ENCODE measurements at places on chromosomes 2 and 18.

DNA sequence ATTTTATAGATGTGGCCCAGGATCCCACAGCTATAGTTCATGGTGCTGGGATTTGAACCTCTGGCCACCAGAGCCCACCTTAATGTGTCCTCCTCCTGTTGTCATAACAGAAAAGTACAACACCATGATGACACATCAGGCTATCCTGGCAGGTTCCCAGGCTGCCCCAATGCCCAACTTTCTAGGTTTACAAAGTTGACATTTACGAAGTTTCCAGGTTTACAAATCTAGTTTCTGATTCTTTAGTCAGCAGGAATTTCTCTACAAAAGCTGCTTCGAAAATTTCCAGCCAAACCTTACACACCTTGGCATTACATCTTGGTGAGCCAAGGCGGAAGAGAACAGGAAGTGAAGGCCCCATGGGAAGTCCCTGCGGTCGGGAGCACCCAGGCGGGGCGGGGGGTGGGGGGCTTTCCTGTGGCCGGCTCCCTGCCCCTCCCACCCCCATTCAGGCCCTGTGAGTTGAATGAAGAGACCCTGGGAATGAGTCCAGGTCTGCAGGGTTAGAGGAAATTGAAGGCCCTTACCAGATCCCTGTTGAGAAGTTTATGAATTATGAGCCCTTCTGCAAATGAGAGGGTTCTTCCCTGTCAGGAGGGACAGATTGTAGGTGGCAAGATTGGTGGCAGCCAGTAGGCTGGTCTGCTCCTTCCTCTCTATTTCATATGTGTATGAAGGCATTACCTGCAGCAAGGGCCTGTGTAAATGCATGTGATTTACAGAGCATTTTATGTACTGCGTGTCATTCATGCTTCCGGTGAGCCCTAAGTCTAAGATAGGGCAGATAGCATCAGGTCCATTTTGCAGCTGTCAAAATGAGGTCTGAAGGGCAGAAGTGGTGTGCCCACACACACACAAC, 11.1 kb upstream of the IL1RN start:
- DNase-seq, result no peak

DNA sequence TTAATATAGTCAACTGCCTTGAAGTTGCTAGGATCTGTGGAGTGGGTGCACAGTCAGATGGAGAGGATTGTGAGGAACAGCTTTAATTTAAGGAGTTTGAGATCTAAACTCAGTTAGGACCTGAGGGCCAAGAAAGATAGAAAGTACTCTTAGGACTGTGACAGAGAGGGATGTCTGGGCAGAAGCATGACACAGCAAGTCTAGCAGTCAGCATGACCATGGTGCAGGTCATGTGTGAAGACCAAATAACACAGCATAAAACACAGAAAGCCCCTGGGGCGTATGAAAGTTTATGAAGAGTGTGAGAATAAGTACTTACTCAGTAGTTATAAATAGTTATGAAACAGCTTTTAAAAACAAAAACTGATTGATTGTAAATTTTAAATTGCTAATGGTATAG, 107.2 kb downstream of the GALNT1 start:
- DNase-seq, result no peak

- DNase-seq, result no peak
Measured at GRCh38 chr2:67516362-67516761, 119.2 kb downstream of the ETAA1 start.

DNA sequence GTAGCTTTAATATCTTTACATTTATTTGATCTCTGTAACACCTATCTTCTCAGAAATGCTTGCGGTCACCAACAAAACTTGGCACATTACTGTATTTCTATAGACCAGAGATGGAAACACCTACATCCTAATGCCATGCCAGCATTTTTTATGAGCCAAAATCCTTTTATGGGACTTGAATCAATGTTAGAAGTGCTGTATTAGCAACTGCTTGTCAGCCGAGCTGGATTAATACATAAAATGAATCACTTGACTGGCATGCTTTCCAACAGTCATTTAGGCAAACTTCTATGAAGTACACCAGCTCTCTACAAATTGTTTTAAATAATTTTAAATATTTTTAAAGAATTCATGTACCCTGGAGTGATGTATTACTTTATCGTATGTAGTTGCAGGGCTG, 272.9 kb upstream of the NRP2 start:
- DNase-seq, result no peak

- no peak for DNase-seq
Measured at GRCh38 chr2:197381641-197382040, 53.2 kb downstream of the SF3B1 start.

Measured in SHP77 (cell line).